ENCODE measurements at places on chromosomes 3 and 15.
A peak's percentile ranks its signal among the peaks of the same experiment; 100 is the strongest.

DNA sequence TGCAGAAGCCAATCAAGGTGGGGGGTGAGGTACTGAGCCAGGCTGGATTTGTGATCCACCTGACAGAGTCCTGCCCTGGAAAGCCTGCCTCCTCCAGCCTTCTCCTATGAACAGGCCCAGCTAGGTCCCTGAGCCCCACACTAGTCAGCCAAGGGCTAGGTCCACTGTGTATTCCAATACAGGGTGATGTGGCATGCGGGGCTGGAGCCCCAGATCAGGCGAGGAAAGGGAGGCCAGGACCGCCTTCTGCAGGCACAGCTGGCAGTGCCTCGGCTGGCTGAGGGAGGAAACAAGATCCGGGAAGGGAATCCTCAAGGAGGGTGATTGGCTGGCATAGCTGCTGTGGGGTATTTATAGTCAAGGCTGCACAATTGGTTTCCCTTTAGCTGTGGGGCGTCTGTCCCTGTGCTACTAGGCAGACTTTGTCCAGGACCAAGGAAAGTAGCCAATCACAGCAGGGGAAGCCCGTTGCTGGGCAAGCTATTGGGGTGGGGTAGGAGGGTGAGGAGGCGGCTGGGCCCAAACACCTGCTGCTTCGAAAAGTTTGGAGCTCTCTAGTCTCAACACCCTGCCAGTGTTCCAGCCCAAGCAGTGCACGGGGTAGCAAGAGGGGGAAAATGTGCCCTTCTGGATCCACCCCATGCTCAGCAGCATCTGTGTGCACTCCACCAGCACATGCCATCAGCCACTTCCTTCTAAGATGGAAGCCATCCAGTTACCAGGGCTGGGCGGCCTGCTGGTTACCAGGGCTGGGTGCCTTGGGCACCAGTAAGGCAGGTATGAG is 5.9 kb downstream of the KY start:
- DNase-seq: no peak

- peak; percentile 31 for DNase-seq
These were observed 11.1 kb downstream of the LRCH3 start for GRCh38 chr3:197801891-197802778.

DNA sequence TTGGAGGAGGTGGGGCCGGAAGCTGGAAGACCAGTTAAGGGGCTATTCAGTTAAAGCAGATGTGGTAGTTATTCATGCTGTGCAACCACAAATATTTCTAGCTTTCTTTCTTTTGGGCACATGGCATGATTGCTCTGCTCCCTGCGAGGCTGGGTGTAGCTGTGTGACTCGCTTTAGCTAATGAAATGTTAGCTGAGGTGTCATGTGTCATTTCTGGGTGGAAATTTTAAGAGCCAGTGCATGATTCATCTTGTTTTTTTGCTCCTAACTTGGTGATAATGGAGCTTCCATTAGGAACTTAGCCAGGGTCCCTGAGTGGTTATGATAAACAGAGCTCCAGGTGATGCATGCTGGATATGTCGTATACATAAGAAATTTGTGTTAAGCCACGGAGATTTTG is 300.6 kb downstream of the SATB1 start:
- no peak for DNase-seq

- no peak for DNase-seq
These were observed 17.8 kb downstream of the TEX9 start for GRCh38 chr15:56383010-56383409.

DNA sequence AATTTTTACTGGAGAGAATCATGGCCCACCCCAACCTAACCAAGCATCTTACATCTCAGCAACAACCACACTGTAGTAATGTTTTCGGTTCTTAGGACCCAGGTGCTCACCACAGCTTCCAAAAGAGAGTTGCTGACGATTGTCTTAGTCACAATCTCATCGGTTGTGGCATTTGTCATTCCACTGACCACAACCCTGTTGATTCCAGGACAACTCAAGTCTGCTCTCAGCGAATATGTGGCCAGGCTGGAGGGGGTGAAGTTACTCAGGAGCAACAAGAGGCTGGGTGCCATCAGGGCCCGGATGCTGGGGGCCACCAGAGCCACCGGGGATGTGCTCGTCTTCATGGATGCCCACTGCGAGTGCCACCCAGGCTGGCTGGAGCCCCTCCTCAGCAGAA is 25.9 kb downstream of the GALNT15 start:
- DNase-seq: no peak

DNA sequence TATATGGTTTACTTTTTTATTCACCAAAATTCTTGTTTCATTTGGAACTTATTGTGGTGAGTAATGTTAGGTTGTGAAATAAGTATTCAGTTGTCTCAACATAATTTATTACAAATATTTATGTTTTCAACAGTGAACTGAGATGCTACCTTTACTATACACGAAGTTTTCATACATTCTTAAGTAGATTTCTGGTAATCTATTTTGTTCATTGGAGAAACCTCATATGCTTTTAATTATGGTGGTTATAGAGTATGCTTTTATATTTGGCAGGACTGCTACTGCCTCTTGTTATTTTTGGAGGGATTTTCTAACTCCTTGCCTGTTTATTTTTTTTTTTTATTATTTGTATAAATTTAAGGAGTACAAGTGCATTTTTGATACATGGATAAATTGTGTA is 253.1 kb downstream of the NLGN1 start:
- no peak for DNase-seq

DNA sequence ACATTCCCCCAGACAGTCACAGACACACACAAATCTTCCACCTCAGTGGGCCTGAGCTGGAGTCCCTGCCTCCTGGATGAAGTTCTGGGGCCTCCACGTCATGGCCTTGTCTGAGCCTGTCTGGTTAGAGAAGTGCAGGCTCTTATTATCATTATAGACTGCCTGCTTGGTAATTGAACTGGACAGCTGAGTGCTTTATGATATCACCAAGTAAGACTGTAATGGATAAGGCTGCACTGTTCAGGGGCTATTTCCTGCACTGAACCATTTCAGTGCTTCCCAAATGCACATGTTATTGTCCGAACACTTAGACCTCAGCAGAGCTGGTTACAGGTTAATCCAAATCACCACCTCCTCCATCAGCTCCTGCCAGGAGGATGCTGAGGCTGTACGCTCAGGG is 8.7 kb upstream of the ST6GAL1 start:
- no peak for DNase-seq

All from activated CD4-positive, alpha-beta T cell treated with anti-CD3 and anti-CD28 coated beads for 4 hours (primary cell).